ENCODE measurements at places on chromosomes 4 and X.

DNA sequence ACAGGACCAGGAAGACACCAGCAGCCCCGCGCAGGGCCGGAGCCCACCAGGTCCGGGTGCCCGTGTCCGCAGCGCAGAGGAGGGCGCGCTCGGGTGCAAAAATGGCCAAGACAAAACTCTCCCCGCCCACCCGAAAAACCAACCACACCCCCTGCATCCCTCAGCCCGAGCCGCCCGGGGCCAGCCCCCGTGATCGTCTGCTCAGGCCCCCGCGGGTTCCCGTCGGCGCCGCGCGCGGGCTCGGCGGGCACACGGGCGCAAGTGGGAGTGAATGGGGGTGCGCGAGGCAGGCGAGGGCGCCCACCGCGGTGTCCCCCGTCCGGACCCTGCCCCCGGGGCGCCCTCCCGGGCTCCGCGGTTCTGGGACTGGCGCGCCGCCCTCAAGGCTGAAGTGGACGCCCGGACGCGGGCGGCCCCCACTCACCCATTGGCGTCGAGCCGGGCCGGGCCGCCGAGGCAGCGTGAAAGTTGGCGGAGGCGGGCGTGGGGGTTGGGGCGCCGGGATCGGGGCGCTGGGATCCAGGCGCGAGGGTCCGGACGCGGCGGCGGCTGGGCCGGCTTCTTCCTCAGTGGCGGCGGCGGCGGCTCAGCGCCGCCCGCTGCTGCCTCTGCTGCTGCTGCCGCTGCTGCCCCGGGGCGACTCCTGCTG is 393 bp downstream of the SH3KBP1 start:
- peak; percentile 52 for DNase-seq

- no peak for DNase-seq
Observed at GRCh38 chr4:85482010-85482738, 7.2 kb downstream of the ARHGAP24 start.

DNA sequence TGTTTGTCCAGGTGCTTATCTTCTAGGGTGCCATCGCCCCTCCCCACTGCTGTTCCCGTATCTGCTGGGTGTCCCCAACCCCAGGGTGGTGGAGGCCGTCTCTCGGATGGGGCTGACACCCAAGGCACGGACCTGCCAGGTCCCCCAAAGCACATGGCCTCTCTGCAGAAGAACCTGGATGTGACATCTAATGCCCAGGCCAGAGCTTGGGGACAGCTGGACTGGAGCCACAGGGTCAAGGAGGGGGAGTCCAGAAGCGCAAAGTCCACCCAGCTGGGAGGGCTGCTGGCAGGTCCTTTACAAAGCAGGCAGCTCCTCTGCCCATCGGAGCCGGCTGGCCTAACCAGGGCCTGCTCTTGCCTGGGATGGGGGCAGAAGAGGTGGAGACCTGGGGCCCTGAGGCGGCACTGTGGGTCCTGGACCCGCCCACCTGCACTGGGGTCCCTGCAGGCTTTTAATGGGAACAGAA is 751 bp upstream of the DOK7 start:
- no peak for DNase-seq

GRCh38 chr4:186852964-186853391 is 129.3 kb upstream of the FAT1 start:
- DNase-seq: no peak

- peak; percentile 31 for DNase-seq
Observed at GRCh38 chrX:149829751-149830191, 48.0 kb downstream of the MAGEA9 start.

GRCh38 chr4:38867478-38868058 is at the start of gene FAM114A1:
Gene FAM114A1, plus strand, starts transcription at chr4:38867806. Its CDS starts 10,273 bp downstream, at chr4:38878079.
- peak; percentile 57 for DNase-seq

GRCh38 chrX:136708348-136708747 is 60.4 kb downstream of the CD40LG start:
- DNase-seq: no peak

GRCh38 chr4:59553721-59554091 is 1646.4 kb upstream of the ADGRL3 start:
- no peak for DNase-seq

All from activated naive CD4-positive, alpha-beta T cell treated with anti-CD3 and anti-CD28 coated beads, Interleukin-2, amount 10 ng/mL, durations not matched to agents 7 days and 5 days (primary cell).